ENCODE measurements at places on chromosomes 16 and 17.

- DNase-seq = no peak
These were observed 61.1 kb upstream of the KCNJ16 start for GRCh38 chr17:70013911-70014310.

DNA sequence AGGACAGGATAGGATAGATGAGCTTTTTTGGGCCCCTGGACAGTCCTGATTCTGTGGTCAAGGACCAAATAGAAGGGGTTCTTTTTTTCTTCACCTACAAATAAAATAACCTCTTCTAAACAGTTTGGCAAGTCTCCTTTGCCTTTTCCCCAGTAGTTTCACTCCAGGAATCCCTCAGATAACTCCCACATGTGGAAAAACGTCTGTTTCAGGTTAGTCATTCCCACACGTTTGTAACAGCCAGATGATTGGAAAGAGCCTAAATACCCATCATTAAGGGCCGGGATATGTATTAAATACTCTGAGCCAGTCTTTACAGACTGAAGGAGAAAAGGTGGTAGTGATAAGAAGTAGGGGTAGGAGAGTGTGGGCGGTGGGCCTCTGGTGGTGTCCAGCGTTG lies 58.3 kb downstream of the PLD6 start:
- DNase-seq = no peak

GRCh38 chr16:9002042-9002441 lies 38.3 kb upstream of the USP7 start:
- DNase-seq = no peak

GRCh38 chr16:85062845-85063244 lies 35.2 kb downstream of the KIAA0513 start:
- no peak for DNase-seq

GRCh38 chr16:2015117-2015946 lies 4.3 kb upstream of the NPW start:
- no peak for DNase-seq

GRCh38 chr17:55348749-55349354 lies 72.8 kb downstream of the MMD start:
- no peak for DNase-seq

- no peak for DNase-seq
These were observed 60.2 kb upstream of the ADORA2B start for GRCh38 chr17:15884731-15885130.

DNA sequence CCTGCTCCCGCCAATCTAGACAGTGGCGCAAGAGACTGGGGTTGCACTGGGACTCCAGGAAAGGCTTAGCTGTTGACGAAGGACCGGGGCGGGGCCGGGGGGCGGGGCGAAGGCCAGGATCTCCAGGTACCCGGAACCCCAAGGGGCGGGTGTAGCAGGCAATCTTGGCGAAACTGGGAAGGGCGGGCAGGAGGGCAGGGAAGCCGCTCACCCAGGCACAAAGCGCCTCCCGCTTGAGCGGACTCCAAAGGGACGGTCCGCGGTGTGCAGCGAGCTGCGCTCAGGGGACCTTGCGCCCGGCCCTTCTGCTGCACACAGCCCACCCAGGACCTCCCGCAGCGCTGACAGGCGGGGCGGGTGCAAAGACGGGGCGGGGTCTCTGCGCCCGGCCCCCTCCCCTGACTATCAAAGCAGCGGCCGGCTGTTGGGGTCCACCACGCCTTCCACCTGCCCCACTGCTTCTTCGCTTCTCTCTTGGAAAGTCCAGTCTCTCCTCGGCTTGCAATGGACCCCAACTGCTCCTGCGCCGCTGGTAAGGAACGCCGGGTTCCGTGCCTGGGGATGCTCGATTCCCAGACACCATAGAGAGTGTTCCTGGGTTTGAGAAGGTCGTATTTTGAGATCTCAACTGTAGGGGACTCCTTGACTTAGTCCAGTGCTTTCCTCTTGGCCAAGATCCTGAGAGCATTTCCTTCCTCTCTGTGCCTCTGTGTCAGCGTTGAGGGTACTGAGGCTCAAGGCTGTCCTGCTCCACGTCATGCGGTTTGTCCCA lies at the start of gene MT1F:
MT1F (plus strand) TSS at position 405 of the 772 bp plus-strand sequence; CDS start at position 505, 100 bp downstream.
- DNase-seq = peak; percentile 90

GRCh38 chr17:80899402-80900268 lies 92.0 kb upstream of the CHMP6 start:
- DNase-seq = peak; percentile 43

DNA sequence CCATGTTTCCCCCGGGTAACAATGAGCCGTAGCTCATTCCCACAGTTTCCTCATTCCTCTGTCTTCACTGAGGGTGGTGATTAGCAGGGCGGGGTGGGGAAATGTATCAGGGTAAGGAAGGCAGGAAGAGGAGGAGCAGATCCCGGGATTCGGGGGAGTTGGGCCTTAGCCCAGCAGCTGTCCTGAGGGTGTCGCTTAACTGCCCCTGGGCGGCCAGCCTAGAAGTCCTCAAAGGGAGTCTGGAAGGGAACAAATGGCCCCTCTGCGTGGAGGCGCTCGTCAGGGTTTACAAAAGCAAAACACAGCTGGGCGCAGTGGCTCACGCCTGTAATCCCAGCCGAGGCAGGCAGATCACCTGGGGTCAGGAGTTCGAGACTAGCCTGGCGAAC lies 14.3 kb downstream of the MLYCD start:
- no peak for DNase-seq

GRCh38 chr16:71205482-71206131 lies 24.9 kb downstream of the HYDIN start:
- DNase-seq = no peak

- no peak for DNase-seq
These were observed 430 bp downstream of the BCAS3 start for GRCh38 chr17:60678118-60678444.

- no peak for DNase-seq
These were observed 14.6 kb downstream of the ODF4 start for GRCh38 chr17:8354236-8354635.

- no peak for DNase-seq
These were observed 81.6 kb downstream of the CCDC182 start for GRCh38 chr17:57663326-57664070.

- no peak for DNase-seq
These were observed 69.5 kb downstream of the JPH3 start for GRCh38 chr16:87671715-87672270.

DNA sequence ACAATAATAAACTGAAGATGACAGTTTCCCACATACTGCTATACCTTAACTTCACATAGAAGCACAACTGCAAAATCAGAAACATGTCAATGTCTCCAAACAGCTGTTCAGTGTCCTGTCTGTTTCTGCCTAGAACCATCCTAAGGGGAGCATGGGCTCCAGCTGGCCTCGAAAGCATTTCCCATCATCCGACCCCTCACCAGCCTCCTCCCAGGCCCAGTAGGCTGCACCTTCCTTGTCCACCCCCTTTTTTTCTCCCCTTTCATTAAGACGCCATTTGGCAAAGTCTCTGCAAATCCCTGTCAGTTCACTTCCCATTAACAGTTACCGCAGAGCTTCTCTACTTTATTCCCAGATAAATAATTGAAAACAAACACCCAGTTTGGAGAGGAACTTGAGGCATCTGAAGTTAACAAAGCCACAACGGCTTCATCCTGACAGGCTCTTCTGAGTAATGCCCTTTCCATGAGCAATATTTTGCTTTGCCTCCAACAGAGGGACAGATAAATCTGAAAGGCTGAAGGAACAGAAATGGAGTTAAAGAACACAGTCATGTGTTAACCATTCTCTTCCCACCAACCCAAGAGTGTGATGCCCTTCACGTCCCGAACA lies 65.3 kb downstream of the SLC39A11 start:
- DNase-seq = no peak

- no peak for DNase-seq
These were observed 10.1 kb downstream of the GJD3 start for GRCh38 chr17:40354221-40355122.

- no peak for DNase-seq
These were observed 443.9 kb upstream of the CCL2 start for GRCh38 chr17:33811004-33811760.

DNA sequence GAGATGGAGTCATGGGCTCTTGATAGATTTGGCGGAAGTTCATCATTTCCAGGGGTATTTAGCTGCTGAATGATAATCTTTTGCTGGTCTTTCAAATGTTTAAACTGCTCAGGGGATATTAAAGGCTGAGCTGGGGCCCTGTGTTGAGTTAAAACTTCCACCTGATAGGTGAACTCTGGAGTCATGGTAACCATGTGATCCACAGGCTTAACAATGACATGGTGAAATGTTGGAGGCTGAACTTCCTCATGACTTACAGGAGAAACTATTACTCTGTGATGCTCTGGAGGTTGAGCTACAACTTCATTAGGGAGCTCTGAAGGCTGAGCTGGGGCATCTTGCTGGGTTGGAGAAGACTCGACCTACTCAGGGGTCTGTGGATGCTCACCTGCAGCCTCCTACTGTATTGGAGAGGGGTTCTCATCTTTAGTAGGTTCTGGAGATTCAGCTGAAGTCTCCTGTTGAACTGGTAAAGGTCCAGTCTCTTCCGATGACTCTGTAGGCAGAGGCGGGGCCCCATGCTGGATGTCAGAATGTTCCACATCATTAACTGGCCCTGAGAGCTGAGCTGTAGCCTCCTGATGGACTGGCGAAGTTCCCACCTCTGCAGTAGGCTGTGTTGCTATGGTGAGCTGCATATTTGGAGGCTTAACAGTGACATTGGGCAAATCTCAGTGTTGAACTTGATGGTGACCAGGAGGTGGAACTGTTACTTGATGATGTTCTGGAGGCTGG lies 24.2 kb downstream of the RDM1 start:
- no peak for DNase-seq

- DNase-seq = no peak
These were observed 23.8 kb upstream of the ERN1 start for GRCh38 chr17:64153565-64154312.

DNA sequence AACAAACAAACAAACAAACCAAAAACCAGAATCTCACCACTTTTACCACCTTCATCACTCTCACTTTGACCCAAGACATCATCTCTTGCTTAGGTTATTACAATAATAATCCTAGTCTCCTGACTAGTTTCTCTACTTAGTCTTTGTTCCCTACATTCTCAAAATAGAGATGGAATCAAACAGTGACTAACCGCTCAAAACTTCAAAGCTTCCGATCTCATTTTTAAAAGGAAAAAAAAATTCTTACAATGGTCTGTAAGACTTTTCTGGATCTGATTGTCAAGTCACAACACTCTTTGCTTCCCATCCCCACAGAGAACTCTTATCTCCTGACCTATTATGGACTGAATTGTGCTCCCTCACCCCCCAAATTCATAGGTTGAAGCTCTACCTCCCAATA lies 60.9 kb downstream of the SPAG9 start:
- DNase-seq = no peak

GRCh38 chr17:50162466-50163254 lies 3.1 kb upstream of the SGCA start:
- no peak for DNase-seq

DNA sequence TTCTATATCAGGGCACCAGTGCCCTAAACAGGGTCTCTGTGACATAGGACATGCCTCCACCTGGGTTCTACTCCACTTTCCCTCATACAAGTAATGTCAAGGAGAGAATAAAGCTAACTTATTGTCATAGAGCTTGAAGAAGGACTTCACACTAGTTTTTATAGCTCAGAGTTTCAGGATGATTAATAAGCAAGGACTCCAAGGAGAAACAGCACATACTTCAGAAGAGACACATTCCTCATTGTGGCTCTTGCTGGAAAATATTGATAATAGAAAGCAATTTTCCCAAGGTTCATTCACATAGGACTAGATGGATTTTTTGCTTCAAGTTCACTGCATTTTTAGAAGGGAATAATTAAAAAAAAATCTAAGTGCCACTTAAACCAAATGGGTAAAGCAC lies 133.3 kb downstream of the CA10 start:
- DNase-seq = no peak

GRCh38 chr17:56099649-56100048 lies 53.6 kb upstream of the ANKFN1 start:
- DNase-seq = no peak

DNA sequence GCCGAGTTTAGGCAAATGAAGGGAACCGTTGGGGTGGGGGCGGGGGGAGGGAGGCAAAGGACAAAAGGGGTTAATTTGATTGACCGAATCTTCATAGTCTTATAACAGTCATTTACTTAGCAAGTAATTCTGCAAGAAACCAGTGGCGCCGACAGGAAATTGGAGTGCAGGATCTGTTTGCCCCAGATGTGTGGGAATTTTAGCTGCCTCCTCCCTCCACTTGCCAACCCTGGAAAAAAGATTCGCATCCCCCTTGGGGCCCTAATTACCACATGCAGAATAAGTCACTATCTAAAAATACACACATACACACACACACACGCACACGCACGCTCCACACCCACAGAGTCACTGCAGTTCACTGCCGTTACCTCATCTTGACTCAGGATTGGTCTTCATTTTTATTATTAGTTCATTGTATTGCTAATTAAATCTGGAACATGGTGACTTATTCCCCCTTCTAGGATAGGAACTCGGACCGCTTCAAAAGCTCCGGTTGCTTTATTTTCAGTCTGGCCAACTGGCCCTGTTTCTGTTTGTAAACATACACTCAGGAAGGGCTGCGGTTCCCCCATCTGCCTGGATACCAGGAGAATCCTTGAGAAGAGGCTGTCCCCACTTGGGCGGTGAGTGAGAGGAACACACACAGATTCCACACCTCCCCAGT lies 241.6 kb upstream of the SALL1 start:
- peak; percentile 51 for DNase-seq

DNA sequence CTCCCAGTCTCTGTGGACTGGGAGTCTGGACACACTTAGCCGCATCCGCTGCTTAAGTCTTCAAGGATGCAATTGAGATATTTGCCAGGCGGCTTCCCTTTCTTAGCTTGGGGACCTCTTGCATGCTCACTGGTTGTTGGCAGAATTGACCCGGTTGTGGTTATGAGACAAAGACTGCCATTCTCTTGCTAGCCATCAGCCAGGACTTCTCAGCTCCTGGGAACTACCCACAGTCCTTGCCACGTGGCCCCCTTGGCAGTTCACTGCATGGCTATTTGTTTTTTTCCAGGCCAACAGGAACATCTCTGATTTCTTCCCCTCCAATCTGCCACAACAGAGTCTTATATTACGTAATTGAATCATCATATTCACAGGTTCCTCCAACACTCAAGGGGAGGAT lies 25.5 kb downstream of the CACNG4 start:
- no peak for DNase-seq

GRCh38 chr16:17134586-17134985 lies 336.2 kb downstream of the XYLT1 start:
- no peak for DNase-seq

- no peak for DNase-seq
These were observed 153.2 kb downstream of the KATNIP start for GRCh38 chr16:27703121-27703520.

GRCh38 chr17:69326377-69327059 lies 415 bp downstream of the ABCA5 start:
- no peak for DNase-seq

DNA sequence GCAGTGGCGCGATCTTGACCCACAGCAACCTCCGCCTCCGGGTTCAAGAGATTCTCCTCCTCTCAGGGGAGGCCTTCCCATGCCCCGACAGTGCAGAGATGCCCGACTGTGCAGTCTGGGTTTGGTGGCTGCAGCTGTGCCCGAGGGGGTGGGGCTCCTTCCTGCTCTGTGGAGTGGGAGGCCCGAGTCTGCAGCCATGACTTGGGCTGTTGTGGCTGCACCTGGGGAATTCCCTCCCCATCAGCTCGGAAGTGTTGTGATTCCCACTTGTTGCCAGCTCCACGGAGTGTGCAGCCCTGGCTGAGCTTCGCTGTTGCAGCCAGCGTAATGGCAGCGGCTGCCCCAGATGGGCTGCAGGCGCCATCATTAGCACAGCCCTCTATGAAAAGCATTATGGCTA lies 66.4 kb upstream of the SMIM36 start:
- no peak for DNase-seq
